ENCODE measurements at places on chromosomes 16 and 17.

DNA sequence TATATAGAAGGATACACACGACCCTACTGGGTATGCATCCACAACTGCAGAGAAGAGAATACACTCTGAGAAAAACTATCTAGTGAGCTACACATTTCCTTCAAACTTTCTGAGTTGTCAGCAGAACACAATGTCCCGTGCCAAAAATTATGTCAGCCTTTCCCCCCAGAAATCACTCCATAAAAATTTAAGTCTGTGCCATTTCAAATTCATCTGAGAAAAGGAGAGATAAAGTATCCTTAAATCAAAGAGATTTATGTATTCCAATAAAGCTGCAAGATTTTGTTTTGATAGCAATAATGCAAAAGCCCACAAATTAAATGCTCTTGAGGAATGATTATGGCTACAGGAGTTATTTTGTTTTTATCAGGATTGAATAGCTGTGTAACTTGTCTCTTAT, 760.1 kb downstream of the CDH11 start:
- DNase-seq: no peak

DNA sequence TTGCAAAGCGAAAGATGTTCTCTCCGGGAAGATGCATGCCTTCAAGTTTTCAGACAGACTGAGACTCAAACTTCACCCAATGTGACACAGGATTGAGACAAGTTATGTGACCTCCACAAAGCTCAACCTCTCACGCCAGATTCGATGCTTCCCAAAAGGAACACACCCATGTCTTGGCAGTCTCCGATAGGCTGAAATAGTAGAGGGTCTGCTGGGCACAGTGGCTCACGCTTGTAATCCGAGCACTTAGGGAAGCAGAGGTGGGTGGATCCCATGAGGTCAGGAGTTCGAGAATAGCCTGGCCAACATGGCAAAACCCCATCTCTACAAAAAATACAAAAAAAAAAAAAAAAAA, 22.1 kb downstream of the ZFHX3 start:
- DNase-seq: no peak

GRCh38 chr16:84303023-84303422, 8.3 kb downstream of the WFDC1 start:
- no peak for DNase-seq

- no peak for DNase-seq
Measured at GRCh38 chr16:55349867-55350266, 25.9 kb downstream of the IRX6 start.

DNA sequence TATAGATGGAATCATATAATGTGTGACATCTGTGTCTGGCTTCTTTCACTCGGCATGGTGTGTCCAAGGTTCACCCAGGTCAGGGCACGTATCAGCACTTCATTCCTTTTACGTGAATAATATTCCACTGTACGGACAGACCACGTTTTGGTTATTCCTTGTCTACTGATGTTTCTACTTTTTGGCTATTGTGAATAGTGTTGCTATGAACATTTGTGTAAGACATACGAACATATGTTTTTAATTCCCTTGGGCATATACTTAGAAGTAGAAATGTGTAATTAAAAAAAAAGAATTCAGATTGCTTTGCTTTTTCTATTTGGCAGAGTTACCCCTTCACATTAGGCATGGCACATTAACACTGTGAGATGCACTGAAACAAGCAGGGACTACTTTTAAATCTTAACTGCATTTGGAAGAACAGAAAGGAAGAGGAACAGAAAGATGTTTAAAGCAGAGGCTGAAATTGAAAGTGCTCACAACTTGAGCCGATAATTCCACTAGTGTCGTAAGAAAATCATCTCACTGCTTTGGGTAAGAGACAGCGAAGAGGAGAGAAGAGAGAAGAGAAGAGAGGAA, 105.3 kb downstream of the VPS53 start:
- DNase-seq: no peak

- DNase-seq: no peak
Measured at GRCh38 chr17:18176176-18176575, 7.5 kb upstream of the ALKBH5 start.

DNA sequence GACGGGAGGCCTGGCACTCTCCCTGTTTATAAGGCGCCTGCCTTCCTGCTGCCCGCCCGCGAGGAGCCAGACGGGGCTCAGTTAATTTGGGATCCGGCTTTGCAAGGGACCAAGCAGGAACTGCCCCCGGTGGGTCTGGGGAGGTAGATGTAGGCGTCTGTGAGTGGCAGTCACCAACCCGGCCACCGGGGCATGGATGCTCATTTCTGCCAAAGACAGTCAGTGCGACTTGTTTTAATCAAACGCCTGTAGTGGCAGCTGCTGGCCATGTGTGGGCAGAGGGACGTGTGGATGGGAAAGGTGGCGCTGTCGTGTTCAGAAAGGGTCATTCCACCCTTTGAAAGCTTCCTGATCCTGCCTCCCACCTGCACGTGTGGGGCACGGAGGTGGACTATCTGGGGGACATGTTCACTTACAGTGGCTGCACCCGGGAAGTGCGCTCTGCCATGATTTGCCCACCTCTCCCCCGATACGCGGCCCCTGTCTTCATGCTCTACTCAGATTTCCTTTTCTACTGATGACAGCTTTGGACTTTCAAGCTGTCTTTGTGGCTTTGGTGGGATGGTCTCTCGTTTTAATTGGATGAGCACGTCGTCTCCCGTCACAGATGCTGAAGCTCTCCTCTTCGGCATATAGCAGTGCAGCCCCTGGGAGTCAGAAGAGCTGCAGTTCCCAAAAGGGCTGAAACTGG, 60.3 kb upstream of the CIBAR2 start:
- DNase-seq: no peak

DNA sequence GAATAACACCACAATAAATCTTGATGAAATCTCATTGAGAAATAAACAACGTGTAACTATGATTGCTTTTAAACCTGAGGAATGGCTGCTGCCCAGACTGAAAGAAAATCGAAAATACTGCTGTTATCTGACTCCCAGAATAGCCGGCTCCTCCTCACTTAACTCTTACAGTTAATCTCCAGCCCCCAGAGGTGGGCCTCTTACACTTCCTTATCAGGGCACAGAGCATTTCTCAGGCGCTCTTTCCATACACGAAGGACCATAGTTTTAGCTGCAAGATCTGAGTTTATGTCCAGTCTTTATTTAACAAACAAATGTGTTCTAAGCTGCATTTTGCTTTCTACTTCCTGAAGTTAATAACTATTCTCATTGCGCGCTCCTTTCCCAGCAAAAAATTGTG, 206.9 kb downstream of the MAP2K4 start:
- no peak for DNase-seq

DNA sequence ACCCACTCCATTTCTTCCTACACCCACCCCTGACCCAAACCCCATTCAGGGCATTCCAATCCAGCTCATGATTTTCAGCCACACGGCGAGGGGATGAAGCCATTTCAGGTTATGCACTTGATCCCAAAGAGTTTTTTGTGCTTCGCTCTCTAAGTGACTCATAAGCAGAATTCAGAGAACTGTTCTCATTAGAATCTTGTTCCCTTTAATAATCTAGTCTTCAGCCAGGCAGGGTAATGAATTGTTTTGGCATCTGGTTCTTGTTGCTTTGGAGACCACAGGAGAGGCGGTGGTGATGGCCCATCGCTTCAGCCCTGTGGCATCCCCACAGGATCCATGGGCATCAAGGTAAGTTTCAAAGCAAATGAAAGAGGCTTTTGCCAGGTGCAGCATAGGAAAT, 4.8 kb upstream of the KRT31 start:
- no peak for DNase-seq

GRCh38 chr17:50598487-50598886, 36.2 kb upstream of the ABCC3 start:
- no peak for DNase-seq

DNA sequence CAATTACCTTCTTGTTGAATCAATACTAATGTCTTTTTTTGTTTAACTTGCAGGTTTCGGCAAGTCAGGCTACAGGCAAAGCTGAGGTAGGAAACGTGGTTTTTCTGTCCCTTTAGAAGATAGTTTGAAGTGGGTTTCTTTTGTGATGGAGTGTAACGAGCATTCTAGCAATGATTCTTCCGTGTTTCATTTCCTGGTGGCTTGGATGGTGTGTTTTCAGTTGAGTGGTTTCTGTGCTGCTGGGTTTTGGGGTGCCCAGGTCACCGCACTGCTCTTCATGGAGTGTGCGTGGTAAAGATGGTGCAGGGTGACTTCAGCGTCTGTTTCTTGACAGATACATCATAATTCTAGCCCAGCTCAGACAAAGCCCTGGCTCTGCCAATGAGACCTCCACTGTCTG, 769.7 kb upstream of the EEF2KMT start:
- DNase-seq: no peak

- no peak for DNase-seq
Measured at GRCh38 chr17:41773731-41774193, 12.7 kb downstream of the JUP start.

- no peak for DNase-seq
Measured at GRCh38 chr17:32912218-32912897, 15.6 kb upstream of the TMEM98 start.

- peak; percentile 40 for DNase-seq
Measured at GRCh38 chr17:63984651-63985386, 12.1 kb upstream of the SCN4A start.

GRCh38 chr16:23182679-23183542, at the start of gene SCNN1G:
Gene SCNN1G (plus strand): TSS chr16:23182745. CDS start chr16:23186272, 3,527 bp downstream.
- DNase-seq: no peak

GRCh38 chr16:2912330-2913199, 834 bp downstream of the FLYWCH1 start:
- no peak for DNase-seq

- DNase-seq: no peak
Measured at GRCh38 chr17:51132964-51133319, 12.3 kb upstream of the SPAG9 start.

- no peak for DNase-seq
Measured at GRCh38 chr16:31206776-31207175, 4.2 kb upstream of the PYCARD start.

GRCh38 chr17:19720631-19721426, 4.4 kb upstream of the SLC47A2 start:
- no peak for DNase-seq

DNA sequence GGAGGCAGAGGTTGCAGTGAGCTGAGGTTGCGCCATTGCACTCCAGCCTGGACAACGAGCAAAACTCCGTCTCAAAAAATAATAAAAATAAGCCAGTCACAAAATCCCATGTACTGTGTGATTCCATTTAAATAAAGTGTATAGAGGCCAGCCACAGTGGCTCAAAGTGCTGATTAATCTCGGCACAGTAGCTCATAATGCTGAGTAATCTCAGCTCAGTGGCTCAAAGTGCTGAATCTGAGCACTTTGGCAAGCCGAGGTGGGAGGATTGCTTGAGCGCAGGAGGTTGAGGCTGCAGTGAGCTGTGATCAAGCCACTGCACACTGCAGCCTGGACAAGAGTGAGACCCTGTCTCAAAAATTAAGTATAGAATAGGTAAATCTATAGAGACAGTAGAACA, 4.9 kb downstream of the TMED6 start:
- no peak for DNase-seq

- no peak for DNase-seq
Measured at GRCh38 chr17:22303865-22304264, 611.5 kb downstream of the KCNJ18 start.

DNA sequence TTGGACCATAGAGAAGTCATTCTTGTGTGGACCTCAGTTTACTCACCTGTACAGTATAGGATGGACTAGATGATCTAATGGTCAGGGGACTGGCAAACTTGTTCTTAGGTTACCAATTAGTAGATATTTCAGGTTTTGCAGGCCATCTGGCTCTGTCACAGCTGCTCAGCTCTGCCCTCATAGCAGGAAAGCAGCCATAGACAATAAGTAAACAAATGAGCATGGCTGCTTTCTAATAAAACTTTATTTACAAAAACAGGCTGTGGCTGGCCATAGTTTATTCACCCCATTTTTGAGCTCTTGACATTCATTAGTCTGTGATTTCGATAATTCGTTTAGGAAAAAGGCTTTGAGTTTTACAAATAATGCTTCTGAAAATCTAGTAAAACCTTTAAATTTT, 12.7 kb downstream of the BPTF start:
- no peak for DNase-seq

DNA sequence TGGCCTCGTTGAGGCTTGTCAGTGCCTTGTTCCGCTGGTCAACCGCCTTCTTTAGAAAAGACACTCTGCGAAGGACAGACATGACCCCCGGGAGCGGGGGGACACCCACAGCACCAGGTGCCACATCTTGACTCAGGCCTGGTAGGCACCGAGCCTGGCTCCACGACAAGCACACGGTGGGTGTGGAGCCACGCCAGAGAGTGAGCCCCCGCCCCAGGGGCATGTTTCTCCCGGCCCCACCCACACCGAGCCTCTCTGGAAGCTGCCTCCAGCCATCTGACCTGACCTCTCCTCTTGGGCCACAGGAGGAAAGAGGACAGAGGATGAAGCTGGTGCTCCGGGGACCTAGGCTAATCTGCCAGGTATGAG, 4.6 kb downstream of the FAAP100 start:
- no peak for DNase-seq

DNA sequence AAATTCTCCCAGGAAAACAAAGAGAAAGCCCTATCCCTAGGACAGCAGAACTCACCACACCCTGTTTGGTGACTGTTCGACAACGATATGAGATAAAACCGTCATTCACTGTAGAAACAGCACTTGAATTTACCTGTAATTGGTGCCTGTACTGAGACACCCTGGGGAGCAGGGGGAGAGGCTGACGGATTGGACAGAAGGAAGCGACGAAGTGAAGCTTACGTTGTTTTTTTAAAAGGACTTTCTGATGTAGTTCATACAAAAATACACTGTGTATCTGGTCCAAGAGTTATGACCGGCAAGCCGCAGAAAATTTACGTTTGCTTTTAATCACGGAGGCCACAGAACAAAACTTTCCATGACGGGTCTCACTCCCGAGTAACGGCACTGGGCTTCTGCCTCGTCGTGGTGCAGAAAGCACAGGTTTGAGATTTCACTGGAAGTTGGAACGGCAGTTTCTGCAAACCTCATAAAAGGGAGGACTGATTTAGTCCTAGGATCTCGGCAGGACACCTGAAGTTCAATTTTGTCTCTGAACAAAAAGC, 9.7 kb downstream of the NXN start:
- DNase-seq: no peak

DNA sequence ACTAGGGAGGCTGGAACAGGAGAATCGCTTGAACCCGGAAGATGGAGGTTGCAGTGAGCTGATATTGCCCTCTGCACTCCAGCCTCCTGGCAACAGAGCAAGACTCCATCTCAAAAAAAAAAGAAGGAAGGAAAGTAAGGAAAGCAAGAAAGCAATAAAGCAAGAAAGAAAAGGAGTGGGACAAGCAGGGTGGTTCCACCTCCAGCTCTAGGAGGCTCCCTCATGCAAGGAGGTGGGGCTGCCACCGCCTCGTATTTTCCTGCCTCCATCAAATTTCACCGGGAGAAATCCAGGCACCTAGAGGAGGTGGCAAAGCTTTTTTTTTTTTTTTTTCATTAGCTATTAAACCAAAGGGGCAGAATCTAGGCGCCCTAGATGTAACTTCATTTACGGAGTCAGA, 1.0 kb downstream of the CYB561 start:
- DNase-seq: no peak

All from activated CD4-positive, alpha-beta T cell treated with anti-CD3 and anti-CD28 coated beads, Interleukin-2, amount 50 U/mL, for 4 hours (primary cell).